CD4-positive, alpha-beta memory T cell (primary cell): ENCODE measurements at places on chromosomes 2 and 18.

DNA sequence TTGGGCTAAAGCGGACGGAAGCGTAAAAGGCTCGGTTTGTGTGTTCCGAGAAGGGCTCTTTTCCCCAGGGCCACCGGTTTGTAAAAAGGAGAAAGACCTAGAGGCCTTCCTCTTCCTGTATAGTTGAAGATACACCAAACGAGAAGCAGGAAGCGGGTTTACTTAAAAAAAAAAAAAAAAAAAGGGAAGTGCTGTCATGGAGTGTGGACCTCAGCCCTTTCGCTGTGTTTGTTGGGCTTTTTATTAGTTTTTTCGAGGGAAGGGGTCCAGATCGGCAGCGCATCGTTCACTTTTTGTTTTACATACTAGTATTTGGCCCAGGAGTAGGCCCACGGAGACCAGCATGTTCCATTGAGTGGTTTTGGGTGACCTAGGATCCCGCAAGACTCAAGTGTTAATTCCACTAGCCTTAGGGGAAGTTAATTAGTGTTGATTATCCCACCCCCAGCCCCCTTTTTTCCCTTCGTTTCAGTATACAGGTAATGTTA, 676 bp downstream of the ACTR2 start:
- DNase-seq: peak; percentile 73

DNA sequence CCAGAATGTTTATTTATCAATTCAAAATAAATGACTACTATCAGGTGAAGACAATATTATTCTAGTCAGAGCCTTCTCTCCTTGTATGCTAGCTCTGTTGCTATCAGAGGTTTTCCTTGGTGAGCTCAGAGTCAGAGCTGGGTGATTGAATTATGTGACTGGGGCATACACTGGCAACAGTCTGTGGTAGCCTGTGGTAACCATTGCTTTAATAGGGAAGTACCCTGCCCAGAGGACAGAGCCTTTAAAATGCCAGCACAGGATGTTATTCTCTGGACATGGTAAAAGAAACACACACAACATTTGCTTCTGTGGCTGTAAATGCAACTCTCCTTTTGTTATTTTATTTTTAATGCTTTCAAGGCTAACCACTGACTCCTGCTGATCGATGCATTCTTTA, 124.7 kb downstream of the PPP1R1C start:
- DNase-seq: no peak

- DNase-seq: no peak
Observed at GRCh38 chr2:118120401-118120780, 32.1 kb downstream of the INSIG2 start.

DNA sequence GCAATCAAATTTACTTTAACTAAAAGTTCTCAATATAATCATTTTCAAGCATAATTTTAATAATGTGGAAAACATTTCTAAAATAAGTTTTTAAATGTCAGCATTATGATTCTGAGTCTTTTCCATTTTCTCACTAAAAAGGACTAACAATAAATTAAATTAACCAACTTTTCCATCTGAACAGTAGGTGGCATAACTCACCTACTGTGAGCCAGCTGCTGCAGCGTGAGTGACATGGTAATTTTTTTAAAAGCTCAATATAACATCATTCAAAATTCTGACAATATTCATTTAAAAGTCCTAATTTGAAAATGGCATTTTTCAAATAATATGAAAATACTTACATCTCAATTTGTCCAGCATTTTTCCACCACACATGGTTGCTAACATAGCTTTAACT, 66.5 kb downstream of the DTNB start:
- DNase-seq: peak; percentile 30

DNA sequence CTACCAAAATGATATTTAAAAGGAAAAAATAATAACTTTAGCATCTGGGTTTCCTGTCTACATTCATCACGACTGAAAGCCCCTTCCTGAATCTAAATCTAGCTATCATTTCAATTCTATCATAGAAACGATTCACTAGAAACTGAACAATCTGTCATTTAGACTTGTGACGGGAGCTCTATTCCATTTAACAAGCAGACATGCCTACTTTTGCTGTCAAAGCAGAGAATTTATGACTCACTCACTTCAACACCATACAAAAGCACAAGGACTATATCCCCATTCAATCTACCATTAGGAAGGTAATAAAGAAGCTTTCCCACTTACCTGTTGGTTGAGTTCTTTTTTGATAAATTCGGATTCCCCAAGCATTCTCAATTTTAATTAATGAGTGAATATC, 1072.3 kb downstream of the LRP1B start:
- DNase-seq: no peak
